ENCODE measurements at places on chromosomes 4 and X.

DNA sequence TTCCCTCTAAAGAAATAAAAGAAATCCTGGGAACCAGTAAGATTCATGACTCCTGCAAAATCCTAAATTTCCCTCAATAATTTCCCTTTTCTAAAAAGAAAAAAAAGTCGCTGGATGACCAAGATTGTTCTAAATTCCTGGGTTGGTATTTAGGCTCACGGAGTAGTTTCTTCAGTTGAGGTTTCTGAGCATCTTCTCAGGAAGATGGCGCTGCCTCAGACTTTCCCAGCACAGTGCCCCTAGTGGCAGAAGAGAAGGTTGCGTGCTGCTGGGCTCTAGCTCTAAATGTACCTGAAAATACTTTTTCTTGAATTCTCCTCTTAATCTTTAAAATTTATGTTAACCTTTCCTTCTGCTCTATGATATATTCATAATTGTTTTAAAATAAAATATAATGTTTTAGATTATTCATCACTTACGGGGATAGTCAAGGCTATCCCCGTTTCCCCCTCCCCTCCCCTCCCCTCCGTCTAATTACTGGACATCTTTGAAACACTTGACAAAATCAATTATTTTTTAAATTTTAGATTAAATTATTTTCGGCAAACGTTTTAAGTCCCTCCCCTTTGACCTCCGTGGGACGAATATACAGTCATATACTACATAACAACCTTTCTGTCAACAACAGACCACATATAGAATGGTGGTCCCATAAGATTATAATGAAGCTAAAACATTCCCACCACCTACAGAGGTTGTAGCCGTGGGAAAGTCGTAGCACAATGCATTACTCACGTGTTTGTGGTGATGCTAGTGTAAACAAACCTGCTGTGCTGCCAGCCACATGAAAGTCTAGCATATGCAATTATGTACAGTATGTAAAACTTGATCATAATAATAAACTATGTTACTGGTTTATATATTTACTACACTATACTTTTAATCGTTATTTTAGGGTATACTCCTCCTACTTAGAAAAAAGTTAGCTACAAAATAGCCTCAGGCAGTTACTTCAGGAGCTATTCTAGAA lies 41.0 kb upstream of the GATB start:
- DNase-seq = no peak

DNA sequence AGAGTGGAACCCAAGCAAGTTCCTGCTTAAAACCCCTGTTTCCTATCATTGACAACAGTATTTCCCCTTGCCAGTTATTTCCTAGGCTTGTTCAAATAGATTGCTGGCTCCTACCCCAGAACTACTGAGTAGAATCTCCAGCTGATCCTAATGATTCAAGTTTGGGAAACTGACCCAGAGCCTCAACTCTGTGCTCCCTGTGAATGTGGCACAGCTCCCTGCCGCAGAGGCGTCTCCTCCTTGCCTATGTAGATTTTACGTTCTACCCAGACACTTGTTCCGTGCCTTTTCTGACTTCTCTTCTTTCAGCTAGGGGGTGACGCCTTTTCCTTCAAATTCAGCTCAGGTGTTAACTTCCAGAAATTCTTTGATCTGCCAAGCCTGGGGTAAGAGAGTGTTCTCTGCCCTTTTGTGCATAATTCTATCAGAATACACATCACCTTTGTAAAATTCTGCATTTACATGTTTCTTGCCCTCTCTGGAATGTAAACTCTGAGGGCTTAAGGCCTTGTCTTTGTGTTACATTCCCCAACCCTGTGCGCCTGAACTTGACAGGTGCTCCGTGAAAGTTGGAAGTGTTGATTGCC lies 4.4 kb downstream of the LSM6 start:
- no peak for DNase-seq

GRCh38 chr4:142607976-142608375 lies 238.1 kb downstream of the INPP4B start:
- no peak for DNase-seq

DNA sequence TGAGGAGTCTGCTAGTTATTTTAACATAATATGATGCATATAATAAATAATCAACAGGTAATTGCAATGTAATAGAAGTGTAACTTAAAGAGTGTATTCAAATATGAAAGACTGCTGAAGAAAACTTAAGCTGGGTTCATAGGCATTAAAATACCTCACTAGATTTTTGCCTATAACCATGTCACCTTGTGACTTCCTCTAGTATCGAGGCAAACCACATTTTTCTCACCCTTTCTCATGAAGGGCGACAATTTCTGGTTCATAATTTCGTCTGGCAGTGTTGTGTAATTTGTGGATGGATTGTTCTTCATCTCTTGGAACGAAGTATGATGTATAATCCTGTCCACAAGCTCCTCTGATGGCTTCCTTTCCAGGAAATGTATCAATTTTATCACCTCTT lies 16.0 kb downstream of the SULT1E1 start:
- no peak for DNase-seq

DNA sequence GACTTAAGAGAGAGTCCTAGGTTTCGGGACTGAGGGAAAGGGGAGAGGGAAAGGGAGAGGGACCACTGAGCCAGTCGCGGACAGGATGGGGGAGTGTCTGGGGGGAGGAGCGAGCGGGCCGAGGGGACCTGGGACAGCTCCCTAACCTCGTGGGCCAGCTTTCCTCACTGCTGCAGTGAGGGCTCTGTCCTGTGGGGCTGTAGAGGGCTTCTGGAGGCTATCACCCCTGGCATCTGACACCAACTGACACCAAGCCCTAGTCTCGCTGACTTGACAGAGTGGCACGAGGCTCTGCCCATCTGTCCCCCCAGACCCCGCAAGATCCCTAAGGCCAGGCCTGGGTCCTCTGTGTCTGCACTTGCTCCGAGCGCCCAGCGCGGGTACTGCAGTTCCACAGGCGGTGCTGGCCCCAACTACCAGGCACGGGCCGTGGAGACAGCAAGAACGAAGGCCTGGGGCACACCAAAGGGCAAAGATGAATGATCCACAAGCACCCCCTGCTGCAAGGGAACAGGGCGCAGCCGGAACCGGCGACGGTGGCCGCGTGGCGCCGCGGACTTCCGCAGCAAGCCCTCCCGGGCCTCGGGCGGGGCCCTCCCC lies 465 bp downstream of the HAUS7 start:
- DNase-seq = no peak

- DNase-seq = no peak
Measured at GRCh38 chr4:120568731-120569130, 353.8 kb downstream of the PRDM5 start.

DNA sequence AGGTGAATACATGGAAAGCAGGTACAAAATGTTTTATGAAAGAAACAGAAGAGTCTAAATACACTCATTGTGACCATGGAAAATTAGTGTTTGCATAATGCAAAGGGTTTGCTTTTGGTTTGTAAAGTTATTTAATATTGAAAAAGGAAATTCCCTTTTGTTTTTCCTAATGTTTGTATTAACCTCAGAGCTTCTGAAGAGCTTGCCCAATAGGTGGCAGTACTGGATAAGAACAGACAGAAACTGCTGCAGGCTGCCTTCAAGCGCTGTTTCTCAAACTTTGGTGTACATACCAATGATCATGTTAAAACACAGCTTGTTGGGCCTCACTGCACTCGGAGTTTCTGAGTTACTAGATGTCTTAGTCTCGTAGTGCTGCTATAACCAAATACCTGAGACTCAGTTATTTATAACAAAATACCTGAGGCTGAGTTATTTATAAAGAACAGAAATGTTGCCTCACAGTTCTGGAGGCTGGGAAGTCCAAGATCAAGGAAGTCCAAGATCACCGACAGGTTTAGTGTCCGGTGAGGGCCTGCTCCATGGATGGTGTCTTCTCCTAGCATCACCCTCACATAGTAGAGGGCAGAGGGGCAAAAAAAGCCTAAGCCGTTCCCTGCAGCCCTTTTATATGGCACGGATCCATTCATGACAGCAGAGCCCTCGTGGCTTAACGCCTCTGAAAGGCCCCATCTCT lies 54.2 kb downstream of the SUPT20HL2 start:
- no peak for DNase-seq

GRCh38 chrX:74249963-74250362 lies 54.0 kb upstream of the ZCCHC13 start:
- DNase-seq = no peak

DNA sequence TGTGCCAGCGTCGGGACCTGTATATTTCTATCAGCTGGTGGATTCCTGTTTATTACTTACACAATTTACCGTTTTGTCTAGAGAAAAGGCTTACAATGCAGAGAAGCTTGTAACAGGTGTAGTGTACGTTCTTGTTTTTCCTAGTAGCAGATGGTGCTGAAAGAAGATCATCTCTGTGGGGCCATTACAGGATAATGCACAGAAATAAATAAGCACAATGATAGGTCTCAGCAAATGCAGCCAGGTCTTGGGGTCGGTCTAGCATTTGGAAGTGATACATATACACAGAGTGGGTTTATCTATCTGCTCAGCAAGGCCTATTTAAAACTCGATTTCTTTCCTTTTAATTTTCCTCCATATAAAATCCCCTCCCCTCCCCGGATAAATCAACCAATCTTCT lies 180.9 kb upstream of the LCORL start:
- no peak for DNase-seq

DNA sequence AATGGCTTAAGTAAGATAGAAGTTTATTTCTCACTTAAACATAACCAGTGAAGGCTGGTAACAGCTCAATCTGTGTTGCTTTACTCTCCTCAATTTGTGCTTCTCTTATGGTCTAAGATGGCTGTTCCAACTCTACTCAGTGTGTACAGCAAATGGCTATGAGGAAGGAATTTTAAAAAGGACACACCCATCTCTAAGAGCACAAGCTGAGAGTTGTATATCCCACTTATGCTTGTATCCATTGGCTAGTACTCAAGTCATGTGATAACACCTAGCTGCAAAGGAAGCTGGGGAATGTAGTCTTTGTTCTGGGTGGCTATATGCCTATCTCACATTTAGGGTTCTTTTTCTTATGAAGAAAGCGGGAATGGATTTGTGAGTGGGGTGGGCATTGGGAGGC lies 63.3 kb downstream of the GPAT3 start:
- DNase-seq = no peak

DNA sequence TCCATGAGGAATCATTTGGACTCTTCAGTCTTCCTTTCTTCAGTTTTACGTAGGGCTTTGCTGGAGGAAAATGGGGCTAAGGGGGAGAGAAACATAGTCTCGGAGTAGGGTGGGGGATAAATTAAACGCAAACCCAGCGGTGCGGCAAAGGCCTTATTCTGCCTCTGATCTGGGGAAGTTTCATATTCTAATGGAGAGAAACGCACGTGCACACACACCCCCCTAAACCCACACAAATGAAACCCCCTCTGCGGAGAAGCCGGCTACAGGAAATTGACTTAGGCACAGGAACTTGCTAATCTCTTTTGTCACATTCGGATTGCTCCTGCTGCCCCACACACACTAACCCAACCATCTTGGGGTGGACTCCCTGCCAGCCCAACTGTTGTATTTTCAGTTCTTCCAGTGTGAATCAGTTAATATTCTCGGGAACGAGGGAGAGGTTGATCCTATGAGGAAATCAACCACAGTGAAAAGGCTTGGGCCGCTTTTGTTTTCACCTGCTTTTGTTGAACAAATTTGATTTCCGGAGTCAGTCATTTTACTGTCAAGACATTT lies at the start of gene RHOH:
Gene RHOH, plus strand, starts transcription at position 308 of the 558 bp plus-strand sequence. CDS start 46,356 bp downstream, outside the sequence.
- no peak for DNase-seq

GRCh38 chr4:42865572-42866189 lies 26.8 kb upstream of the GRXCR1 start:
- peak; percentile 49 for DNase-seq

GRCh38 chr4:6538111-6538510 lies 36.9 kb upstream of the MAN2B2 start:
- DNase-seq = no peak
